ENCODE measurements at places on chromosomes 7 and 10.

- peaks cover 15% of the 10 kb centered on the region for H3K27me3 ChIP-seq
- no peaks in the 10 kb centered on the region for H3K36me3 ChIP-seq
- H3K4me1 ChIP-seq: no peaks in the 10 kb centered on the region
- DNase-seq: no peak
These were observed 500 bp downstream of the FAM107B start for GRCh38 chr10:14774214-14774580.

GRCh38 chr10:28082316-28082715 lies 83.4 kb upstream of the ODAD2 start:
- H3K36me3 ChIP-seq: no peaks in the 10 kb centered on the region
- no peaks in the 10 kb centered on the region for H3K27me3 ChIP-seq
- 0 out of 2 replicates have a peak, but pooled peaks cover 12% of the 10 kb centered on the region for H3K4me1 ChIP-seq
- no peak overlapping the region for H3K27ac ChIP-seq
- no peak overlapping the region for H3K4me3 ChIP-seq

DNA sequence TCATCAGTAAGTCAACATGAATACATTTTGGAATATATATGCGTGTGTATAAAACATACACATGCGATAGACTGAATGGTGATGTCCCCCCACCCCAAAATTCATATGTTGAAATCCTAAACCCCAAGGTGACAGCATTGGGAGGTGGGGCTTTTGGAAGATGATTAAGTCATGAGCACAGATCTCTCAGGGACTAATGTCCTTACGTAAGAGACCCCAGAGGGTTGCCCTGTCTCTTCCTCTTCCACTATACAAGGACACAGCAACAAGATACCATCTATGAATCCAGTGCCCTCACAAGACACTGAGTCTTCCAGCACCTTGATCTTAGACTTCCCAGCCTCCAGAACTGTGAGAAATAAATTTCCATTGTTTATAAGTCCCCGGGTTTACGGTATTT lies 22.5 kb downstream of the DRGX start:
- H3K27ac ChIP-seq: no peak overlapping the region
- H3K36me3 ChIP-seq: no peaks in the 10 kb centered on the region
- H3K27me3 ChIP-seq: peaks cover 31% of the 10 kb centered on the region
- DNase-seq: no peak
- H3K4me3 ChIP-seq: no peak overlapping the region
- no peaks in the 10 kb centered on the region for H3K4me1 ChIP-seq

- H3K27me3 ChIP-seq: 0 out of 2 replicates have a peak, but pooled peaks cover 3% of the 10 kb centered on the region
- H3K36me3 ChIP-seq: no peaks in the 10 kb centered on the region
- H3K27ac ChIP-seq: no peak overlapping the region
- no peak overlapping the region for H3K4me3 ChIP-seq
- no peak for DNase-seq
- H3K4me1 ChIP-seq: no peaks in the 10 kb centered on the region
These were observed 868.0 kb downstream of the KCNMA1 start for GRCh38 chr10:76769582-76769981.

DNA sequence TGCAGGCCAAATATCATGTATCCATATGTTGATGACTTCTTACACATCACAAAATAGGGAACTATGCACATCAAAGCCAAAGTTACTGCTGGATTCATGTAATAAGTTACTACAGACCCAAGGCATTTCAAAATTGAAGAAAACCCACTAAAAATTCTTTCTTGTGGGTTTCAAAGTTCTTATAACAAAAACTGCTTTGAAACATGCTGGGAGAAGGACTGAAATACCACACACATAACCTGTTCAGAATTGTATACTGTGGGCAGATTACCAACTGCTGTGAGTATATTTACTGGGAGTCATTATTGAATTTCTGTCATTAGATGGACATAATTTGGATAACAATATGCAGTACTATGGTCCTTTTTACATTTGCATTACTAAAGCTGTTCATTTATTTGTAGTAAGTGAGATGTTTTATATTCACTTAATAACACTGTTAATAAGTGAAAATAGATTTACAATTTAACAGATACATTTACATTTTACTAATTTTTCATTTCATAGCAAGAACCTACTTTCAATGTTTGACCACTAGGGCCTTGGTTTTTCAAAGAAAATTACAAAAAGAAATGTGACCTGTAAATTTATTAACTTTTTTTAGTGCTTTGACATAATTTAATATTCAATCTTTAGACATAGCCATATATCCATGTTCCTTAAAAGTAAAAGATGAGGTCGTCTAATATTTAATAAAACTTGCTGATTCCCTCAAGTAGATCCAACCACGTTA lies 132.6 kb downstream of the MAGI2 start:
- no peaks in the 10 kb centered on the region for H3K27me3 ChIP-seq
- no peak for DNase-seq
- no peaks in the 10 kb centered on the region for H3K36me3 ChIP-seq
- H3K27ac ChIP-seq: no peak overlapping the region

GRCh38 chr10:34815185-34816084 lies at the start of gene PARD3:
Gene PARD3 (minus strand): TSS chr10:34815296. CDS start chr10:34814995, 301 bp downstream.
- no peaks in the 10 kb centered on the region for H3K27me3 ChIP-seq
- peak within 1 kb of the TSS; percentile 28 for H3K27ac ChIP-seq
- peak within 1 kb of the TSS; percentile 79 for H3K4me3 ChIP-seq
- DNase-seq: peak; percentile 74
- no peaks in the 10 kb centered on the region for H3K36me3 ChIP-seq
- H3K4me1 ChIP-seq: peaks cover 23% of the 10 kb centered on the region

DNA sequence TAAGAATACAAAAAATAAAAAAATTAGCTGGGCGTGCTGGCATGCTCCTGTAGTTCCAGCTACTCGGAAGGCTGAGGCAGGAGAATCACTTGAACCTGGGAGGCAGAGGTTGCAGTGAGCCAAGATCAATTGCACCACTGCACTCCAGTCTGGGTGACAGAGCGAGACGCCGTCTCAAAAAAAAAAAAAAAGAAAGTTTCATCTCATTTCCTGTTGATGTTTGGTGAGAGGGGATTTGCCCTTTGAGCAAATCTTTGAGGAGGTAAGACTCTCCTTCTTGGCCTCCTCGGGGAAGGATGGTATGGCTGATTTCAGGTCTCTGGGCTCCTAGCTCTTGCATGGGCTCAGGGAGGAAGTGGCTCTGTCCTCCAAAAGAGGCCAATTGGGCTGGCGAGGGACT lies 3.6 kb upstream of the GRID2IP start:
- no peak overlapping the region for H3K4me3 ChIP-seq
- H3K27me3 ChIP-seq: no peaks in the 10 kb centered on the region
- DNase-seq: no peak
- no peaks in the 10 kb centered on the region for H3K36me3 ChIP-seq
- no peak overlapping the region for H3K27ac ChIP-seq

DNA sequence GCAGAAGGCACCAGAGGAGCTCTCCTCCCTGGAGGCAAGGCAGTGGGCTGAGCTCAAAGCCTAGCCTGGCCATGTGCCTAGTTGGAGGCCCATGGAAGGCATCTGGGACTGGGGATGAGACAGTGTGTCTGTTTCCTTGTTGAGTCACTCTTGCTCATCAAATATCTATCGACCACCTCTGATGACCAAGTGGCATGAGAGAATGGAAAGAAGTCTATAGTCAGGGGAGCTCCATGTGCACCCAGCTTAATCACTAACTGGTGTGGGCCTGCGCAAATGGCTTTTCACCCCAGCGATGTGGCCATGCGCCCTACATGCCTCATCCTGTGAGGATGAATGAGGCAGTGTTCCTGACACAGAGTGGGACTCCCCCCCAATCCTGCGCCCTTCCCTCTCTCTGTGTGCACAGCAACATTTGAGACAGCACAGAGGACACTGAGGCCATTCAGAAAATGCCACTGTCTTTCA lies 229.9 kb downstream of the RPS24 start:
- H3K4me1 ChIP-seq: peaks cover 39% of the 10 kb centered on the region
- H3K27me3 ChIP-seq: no peaks in the 10 kb centered on the region
- peak; percentile 99 for DNase-seq
- H3K4me3 ChIP-seq: no peak overlapping the region
- H3K27ac ChIP-seq: peak overlapping the region; percentile 98

DNA sequence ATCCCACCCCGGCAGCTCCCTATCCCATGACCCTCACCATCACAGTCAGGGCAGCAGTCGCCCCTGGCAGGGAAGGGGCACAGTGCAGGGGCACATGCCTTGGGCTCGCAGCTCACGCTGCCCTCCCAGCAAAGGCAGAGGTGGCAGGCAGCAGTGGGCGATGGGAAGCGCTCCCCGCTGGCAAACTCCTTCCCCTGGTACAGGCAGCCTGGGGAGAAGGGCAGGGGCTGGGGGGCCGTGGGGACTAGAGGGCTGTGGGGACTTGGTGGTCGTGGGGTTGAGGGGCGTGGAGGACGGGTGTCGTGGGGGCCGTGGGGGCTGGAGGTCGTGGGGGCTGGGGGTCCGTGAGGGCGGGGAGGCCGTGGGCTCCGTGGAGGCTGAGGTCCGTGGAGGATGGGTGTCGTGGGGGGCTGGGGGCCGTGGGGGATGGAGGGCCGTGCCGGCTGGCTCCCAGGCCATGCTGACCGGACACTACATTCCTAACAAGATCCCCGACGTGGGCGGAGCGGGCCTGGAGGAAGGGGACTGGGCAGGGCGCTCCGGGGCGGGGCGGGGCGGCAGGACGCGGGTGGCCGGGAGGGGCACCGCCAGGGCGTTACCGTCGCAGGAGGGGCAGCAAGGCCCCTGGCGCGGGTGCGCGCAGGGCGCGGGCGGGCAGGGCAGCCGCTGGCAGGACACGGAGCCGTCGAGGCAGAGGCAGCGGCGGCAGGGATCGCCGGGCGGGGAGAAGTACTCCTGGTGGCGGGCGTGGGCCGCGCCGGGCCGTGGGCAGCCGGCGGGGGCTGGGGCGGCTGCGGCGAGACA lies 20.0 kb downstream of the KCP start:
- H3K4me1 ChIP-seq: no peaks in the 10 kb centered on the region
- DNase-seq: no peak
- no peaks in the 10 kb centered on the region for H3K27me3 ChIP-seq
- H3K4me3 ChIP-seq: no peak overlapping the region
- H3K36me3 ChIP-seq: no peaks in the 10 kb centered on the region

DNA sequence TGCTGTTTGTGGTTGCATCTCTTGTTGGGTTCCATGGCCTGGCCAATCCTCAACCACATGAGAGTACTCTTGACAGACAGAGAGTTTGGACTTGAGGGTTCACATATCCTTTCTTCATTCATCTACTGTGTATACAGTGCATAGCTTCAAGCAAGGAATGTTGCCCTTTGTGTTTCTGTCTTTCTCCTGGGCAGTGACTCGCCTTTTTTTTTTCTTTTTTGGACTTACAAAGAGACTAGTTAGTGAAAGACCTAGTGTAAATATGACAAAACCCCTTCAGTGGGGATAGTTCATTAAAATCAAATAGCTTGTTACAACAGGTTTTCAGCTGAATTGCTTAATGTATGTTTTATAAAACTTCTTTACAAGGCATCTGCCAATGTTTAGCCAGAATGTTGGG lies 290.2 kb downstream of the FGFR2 start:
- DNase-seq: no peak
- H3K4me1 ChIP-seq: no peaks in the 10 kb centered on the region
- H3K27me3 ChIP-seq: no peaks in the 10 kb centered on the region
- H3K36me3 ChIP-seq: no peaks in the 10 kb centered on the region

DNA sequence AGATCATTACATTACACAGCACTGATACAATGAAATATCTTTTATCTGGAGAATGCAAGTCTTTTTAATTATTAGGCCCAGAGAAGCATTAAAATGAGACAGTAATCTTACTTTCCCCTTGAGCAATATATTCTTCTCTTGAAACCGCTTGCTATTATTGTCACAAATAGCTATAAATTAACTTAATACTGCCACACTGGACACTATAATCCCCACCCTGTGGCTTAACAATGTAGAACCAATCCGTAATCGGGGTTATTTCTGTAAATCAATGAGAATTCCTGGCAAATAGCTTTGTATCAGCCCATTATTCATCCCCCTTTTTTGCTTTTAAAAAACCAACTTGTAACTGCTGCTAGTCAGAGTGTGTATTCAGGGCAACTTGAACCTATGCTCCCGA lies 366.2 kb upstream of the VWC2 start:
- no peaks in the 10 kb centered on the region for H3K27me3 ChIP-seq
- no peaks in the 10 kb centered on the region for H3K36me3 ChIP-seq
- no peaks in the 10 kb centered on the region for H3K4me1 ChIP-seq
- no peak overlapping the region for H3K27ac ChIP-seq
- DNase-seq: no peak

DNA sequence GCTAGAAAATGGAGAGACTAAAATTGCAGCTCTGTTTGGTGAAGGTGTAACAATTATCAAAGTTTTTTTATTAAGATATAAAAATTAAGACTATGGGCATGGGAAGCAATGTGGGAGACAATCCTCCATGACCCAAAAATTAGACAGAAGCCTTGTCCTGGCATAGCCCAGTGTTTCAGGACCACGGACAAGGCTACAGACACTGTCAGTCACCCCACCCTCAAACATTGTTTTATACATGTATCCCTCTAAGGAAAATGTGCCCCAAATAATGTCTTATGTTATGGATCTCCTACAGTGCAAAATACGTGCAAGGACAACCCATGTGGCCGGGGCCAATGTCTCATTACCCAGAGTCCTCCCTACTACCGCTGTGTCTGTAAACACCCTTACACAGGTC lies 24.0 kb downstream of the HABP2 start:
- H3K4me3 ChIP-seq: no peak overlapping the region
- no peaks in the 10 kb centered on the region for H3K4me1 ChIP-seq
- H3K27me3 ChIP-seq: no peaks in the 10 kb centered on the region
- H3K36me3 ChIP-seq: no peaks in the 10 kb centered on the region

DNA sequence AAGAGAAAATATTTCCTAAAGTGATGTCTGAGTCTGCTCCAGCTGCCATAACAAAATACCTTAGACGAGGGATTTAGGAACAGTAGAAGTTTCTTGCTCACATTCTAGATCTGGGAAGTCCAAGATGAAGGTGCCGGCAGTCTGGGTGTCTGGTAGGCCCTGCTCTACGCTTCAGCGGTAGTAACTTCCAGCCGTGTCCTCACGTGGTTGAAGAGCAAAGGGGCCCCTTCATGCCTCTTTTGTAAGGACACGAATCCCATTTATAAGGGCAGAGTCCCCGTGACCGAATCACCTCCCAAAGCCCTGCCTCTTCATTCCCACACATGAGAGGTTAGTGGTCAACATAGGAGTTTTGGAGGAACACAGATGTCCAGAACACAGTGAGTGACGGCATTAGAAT lies 52.2 kb upstream of the INPP5A start:
- no peak for DNase-seq
- no peaks in the 10 kb centered on the region for H3K36me3 ChIP-seq
- no peak overlapping the region for H3K27ac ChIP-seq
- H3K4me3 ChIP-seq: no peak overlapping the region
- no peaks in the 10 kb centered on the region for H3K27me3 ChIP-seq

DNA sequence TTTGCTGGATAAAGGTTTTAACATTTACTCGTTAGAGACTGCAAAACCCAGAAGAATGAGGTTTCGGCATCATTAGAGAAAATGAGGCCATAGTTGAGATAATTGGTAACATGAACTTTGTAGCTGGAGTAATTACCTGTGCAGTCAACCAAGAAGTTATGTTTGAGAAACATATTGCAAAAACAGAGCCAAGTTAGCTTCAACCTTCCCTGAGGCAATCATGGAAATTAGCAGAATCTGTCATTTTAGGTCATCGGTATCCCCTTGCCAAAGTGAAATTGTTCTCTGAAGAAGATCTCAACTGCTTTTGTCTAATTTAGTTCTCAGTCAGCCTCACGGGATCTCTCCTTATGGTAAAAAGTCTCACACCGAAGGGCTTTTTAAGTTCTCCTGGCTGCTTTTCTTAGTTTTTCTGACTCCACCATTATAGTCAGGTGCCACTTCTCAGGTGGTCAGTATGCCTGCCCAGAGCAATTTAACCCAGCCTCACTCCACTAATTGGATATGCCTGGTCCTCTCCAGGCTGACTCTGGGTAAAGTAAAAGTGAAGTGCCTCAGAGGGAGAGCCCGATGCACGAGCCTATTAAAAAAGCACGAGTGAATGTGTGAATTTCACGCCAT lies 52.5 kb downstream of the NRCAM start:
- H3K4me3 ChIP-seq: no peak overlapping the region
- no peak overlapping the region for H3K27ac ChIP-seq
- 0 out of 2 replicates have a peak, but pooled peaks cover 8% of the 10 kb centered on the region for H3K4me1 ChIP-seq
- H3K36me3 ChIP-seq: no peaks in the 10 kb centered on the region
